Panc1 (cell line): ENCODE measurements at places on chromosomes 1 and 21.

GRCh38 chr21:33618407-33618806, 23.1 kb downstream of the CRYZL1 start:
- no peak for DNase-seq

GRCh38 chr1:224594851-224595250, 21.3 kb upstream of the CNIH3 start:
- no peak for DNase-seq

DNA sequence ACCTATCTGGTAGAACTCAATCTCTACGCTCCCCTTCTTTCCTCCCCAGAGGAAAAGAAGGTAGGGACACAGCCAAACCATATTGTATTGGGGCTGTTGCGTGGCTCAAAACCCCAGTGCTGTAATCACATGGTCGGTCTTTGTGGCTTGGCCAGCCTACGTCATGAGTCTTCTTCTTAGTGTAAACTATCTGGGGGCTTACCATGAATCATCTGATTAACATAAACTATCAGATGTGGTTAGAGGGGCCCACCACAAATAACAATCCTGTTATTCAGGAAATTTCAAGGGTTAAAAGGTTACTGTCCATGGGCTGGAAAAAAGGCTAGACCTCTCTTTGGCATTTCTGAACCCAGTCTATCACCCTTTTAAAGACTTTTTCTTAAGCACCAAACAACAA, 49.5 kb upstream of the GPR52 start:
- no peak for DNase-seq

DNA sequence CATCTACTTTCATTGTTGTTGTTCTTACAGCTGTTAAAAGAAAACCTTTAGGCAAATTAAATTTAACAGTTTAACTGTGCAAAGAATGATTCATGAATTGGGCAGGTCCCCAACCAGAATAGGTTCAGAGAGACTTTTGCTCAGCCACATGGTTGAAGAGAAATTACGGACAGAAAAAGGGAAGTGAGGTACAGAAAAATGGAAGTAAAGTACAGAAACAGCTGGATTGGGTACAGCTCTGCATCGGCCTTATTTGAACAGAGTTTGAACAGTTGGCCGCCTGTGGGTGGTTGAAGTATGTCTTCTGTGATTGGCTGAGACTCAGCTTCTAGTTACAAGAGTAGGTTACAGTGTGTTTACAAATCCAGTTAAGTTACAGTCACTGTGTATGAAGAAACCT, 210.1 kb downstream of the FGGY start:
- no peak for DNase-seq

DNA sequence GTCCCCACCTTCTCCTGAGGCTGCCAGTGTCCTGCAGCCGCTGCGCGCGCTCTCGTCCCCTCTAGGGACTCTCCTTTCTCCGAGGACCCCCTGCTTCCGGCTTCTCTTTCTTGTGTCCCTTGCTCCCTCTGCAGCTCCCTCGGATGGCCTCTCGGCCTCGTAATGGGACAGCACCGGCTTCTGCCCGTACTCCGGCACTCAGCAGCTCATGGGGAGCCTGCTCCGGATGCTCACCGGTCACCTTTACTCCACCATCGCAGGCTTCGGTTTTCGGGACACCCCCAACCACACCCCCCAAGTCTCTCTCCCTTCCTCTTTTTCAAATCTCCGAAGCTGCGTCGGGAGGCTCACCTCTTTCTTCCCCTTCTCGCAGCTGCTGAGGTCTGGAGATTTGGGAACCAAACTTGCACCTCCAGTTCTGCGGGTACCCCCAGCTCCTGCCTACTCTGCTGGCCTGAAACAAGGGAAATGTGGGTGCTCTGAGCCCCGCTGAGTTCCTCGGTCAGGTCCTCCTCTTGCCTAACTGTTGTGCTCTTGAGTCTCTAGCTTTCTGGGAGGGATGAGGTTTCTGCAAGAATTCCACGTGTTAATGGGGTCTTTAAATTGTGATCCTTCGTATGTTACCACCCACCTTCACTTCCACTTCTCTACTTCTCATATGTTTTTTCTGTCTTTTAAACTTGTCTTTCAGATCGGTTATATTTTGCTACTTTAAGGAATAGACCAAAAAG, 930 bp downstream of the CDC14A start:
- DNase-seq, result no peak

- DNase-seq, result no peak
Observed at GRCh38 chr1:77639557-77640069, 42.8 kb downstream of the ZZZ3 start.

GRCh38 chr1:158818975-158819431, 12.1 kb upstream of the MNDA start:
- DNase-seq, result no peak

DNA sequence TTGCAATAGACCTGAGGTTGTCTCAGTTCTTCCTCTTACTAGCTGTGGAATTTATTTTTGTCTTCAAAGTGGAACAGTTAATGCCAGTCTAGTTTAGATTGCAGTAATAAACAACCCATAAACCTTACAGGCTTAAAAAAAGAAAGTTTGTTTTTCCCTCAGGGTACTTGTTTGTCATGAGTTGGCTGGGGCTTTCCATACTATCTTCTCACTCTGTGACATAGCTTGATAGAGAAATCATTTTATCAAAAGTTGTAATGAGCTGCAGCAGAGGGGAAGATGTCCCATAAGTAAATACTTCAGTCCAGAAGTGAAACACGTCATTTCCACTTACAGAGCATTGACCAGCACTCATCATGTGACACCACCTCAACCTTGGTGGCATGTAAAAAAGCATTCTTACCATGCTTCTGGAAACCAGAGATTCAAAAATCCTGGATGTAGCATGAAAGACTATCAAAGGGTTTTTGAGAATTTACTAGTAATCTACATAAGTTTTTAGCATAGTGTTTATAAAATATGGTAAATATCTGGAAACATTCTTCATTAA, 62.8 kb upstream of the COL11A1 start:
- no peak for DNase-seq

GRCh38 chr1:16212251-16212961, at the start of gene ARHGEF19:
Gene ARHGEF19, minus strand, starts transcription at chr1:16212652. Its CDS starts 3,598 bp downstream, at chr1:16209054.
- no peak for DNase-seq

DNA sequence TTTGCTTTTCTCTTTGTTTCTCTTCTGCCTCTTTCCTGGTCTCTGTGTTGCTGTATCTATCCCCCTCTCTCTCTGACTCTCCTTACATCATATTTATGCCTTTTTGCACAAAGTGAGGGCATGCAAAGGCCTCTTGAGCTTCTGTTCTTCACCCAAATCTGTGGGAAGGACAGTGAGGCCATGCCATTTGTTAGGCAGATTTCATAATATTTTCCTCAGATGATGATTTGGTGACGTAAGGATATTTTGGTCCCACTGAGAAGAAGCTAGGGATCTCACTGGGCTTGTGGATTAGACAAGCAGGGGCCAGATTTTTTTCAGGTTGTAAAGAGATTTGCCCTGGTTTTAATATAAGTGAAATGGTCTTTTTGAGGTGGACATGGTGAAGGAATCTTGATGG, 249.4 kb upstream of the USP24 start:
- DNase-seq, result no peak

DNA sequence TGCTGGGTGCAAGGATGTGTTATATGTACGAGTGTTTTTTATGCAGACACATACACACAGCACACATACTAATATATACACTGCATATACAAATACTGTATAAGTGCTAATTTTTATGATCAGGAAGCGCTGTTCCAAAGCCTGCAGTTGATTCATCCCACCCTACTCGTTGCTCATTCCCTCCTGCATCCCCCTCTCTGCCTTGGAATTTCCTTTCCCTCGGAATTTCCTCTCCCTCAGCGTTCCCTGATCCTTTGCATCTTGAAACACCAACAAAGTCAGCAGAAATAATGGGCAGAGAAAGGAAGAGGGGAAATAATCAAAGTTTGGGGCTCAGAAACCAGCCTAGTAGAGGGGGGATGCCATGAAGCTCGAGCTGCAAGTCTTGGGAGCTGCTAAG, 98.9 kb downstream of the CSMD2 start:
- no peak for DNase-seq

GRCh38 chr1:116911188-116911553, 1.5 kb downstream of the PTGFRN start:
- DNase-seq, result no peak

DNA sequence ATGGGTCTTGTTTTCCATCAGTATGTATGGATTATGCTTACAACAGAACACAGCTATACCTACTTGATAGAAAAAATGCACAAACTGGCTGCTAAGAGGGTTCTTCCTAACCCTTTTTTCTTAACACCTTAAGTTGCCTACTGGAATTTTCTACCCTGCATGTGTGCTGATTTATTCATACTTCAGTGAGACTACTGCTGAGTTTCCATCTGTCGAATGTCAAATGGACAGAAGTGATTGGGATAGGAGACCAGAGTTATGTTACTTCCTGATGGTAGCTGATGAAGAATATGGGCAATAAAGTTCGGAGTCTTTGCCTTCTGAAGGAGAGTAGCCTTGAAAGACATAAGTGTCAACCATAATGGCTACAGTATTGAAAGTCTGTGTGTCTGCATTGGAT, 6.5 kb upstream of the DNM3 start:
- DNase-seq, result no peak

- no peak for DNase-seq
Observed at GRCh38 chr1:82901561-82901960, 1097.4 kb downstream of the TTLL7 start.

GRCh38 chr21:25709684-25710265, 24.9 kb downstream of the ATP5PF start:
- DNase-seq, result no peak

- no peak for DNase-seq
Observed at GRCh38 chr1:16018308-16018707, 465 bp upstream of the HSPB7 start.

DNA sequence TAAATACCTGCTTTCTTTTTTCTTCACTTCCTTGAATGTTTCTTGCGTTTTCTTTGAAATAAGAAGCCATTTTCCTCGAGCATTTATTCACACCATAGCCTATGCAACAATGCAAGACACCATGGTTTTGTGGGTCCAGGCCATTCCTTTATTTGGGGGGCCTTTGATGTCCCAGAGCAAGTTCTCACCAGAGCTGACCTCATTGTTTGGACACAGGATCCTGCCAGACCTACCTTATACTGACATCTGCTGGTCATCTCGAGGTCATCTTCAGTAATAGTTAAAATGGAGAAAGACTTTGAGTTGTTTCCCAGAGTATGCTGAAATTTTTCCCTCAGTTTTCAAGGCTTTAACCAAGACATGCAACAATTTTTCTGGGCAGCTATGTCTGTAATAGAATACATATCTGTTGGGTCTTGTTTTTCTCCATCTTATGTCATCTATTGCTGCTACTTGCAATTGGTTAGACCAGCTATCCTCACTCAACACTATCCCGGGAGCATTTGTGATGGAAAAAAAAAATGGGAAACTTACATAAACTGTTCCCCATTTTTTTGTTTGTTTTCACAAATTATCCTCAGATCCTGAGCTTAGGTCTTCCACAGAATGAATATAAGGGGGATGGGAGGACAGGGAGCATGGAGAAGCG, 34.0 kb upstream of the BACE2 start:
- peak; percentile 28 for DNase-seq

- DNase-seq, result no peak
Observed at GRCh38 chr1:36466370-36467026, 2.3 kb upstream of the MRPS15 start.

GRCh38 chr1:156656806-156657740, 15.2 kb downstream of the BCAN start:
- DNase-seq, result no peak

DNA sequence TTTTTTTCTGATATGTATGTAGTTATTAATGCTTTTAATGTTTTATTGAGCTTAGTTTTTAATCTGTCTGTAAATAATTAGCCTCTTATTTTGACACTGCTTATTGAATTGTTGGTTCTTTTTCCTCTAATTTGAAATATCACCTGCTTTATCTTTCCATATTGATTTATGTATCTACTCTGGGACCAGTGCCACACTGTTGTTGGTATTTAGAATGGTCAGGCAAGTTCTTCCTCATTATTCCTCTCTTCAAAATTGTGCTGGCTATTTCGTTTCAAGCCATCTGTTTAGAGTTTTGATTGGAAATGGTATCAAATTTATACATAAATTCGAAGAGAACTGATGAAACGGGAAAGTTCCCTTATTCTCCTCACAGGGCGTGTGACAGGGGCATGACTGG, 96.8 kb upstream of the APP start:
- DNase-seq, result no peak

DNA sequence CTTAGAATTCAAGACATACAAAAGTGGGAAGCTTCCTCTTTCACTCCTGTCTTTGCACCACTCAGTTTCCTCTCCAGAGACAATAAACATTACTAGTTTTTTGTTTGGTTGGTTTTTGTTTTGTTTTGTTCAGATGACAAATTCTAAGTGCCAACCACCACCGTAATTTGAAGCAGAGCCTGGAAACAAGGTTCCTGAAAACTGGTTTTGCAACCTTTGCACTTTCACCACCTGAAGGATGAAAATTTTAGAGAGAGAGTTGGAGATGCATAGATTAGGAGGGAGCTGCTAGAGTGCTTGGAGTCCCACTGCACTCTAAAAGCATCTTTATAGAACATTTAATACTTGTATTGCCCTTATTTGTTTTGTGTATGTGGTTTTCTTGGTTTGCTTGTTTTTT, 20.2 kb upstream of the MGST3 start:
- DNase-seq, result no peak

DNA sequence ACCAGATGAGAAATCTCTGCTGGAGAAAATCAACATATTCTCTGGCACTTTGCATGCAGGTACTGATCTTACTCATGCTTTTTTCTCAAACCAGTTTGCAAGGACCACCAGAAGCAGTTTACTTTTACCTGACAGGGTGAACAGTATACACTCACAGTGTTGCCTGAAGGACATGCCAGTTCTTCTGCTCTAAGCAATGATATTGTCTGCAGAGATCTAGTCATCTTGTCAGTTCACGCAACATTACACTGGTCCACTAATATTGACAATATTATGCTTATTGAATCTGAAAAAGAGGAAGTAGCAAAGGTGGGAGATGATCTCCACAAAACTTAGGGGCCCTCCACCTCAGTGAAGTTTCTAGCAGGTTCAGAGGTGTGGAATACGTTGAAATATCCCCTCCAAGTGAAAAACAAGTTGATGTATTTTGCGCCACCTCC, 3.8 kb upstream of the S100B start:
- no peak for DNase-seq

- no peak for DNase-seq
Observed at GRCh38 chr1:19338323-19338762, 26.2 kb downstream of the SLC66A1 start.

DNA sequence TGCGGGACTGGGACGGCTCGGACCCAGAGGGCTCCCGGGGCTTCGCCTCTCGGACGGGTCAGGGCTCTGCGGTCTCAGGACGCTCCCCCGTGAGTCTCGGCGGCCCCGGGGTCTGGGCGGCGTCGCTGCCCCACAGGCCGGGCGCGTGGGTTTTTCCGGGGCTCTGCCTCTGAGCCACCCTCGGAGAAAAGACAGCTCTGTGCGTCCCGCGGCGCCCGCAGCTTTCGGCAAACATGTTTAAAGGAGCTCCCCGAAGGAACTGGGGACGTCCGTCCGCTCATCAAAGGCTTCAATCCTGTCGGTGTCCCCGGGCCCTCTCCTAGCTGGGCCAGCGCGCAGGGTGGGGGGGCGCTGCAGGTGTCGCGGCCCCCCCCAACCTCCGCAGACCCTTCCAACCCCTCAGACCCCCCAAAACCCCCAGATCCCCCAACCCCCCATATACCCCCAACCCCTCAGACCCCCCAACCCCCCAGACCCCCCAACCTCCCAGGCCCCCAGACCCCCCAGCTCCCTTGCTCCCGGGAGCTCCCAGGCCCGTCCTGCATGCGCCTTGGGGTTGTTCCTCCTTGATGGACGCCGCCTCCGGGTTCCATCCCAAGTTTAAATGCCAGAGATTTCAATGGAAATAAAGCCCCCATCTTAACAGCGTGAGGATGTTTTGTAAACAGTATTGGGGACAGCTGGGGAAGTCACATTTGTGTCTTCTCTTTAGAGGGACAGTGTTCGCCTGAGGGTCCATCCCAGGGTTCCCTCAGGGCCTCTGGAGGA, 996 bp upstream of the C1orf159 start:
- DNase-seq, result no peak
